ENCODE measurements at places on chromosomes 4 and X. TPM values are rescaled to one million over a fixed set of nuclear protein-coding genes. Genes with fewer than 3 reads are reported as not detected.

ENPP6 gene
- total RNA-seq, result 0.57 TPM

CABS1 gene
- not detected for total RNA-seq

HOPX gene
- 319 TPM for total RNA-seq

ASB9 gene
- total RNA-seq, result 3.4 TPM

- DNase-seq, result no peak
Measured at GRCh38 chrX:37860721-37861120, 13.3 kb upstream of the DYNLT3 start.

KCNIP4 gene
- not detected for total RNA-seq

GRCh38 chrX:115978068-115978467, 192.5 kb upstream of the AGTR2 start:
- DNase-seq, result no peak

DGKK gene
- not detected for total RNA-seq

DNA sequence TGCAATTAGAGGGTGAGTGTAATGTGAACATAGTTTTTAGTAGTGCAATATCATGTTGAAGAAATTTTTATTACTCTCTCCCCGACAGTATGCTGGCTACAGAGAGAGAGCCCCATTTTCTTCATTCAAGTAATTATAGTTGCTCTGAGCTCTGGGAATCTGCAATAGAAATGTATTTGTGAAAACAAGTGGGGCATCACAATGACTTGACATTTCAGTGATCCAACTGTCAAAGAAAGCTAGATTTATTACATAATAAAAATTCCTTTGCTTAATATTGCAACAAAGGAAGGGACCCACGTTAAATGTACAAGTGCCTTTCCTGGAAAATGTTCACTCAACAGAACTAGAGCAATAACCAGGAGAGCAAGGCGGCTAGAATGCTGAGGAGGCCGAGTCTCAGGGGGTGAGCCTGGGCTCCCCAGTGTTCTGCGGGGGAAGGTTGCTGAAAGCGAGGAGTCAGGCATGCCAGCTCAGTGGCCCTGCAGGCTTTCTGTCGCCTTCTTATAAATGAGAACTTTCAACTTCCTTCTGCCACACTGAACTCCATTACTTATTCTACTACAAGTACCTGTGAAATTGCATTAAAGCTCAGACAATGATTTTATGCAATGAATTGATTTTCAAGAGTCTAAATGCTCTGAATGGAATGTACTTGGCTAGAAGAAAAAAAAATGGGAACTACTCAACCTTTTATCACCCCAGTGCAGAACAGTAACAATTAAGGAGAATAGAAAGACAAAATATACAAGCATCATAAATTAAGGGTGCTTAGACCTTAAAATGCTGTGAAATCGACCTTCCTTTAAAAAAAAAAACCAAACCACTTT, 476.4 kb downstream of the AFF2 start:
- no peak for DNase-seq

GRCh38 chr4:3788366-3788660, 22.1 kb downstream of the ADRA2C start:
- DNase-seq, result no peak

DNA sequence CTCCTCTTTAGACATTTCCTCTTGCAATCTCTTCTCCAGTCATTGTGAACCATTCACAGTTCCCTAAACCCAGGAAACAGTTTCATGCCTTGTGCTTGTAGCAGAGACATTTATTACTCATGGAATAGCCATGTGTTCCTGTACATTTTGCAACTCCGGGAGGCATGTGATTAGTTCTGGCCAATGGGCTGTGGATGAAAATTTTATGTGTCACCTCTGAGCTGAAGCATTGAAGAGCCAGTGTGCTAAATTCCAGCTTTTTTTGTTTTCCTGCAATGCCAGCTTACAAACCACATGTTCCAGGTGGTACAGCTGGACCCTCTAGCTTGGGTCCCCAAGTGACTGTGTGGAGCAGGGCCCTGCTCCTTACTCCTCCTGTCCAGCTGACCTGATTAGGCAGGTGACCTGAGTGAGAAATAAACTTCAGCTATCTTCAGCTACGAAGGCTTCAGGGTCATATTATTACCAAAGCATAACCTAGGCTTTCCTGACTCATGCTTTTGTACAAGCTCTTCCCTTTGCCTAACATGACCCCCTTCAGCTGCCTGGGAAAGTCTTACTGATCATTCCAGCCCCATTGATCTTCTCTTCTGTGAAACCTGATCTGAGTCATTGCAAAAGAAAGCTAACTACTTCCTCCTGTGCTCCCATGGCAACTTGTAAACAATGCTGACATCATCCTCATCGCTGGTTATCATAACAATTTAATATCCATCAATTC, 200.4 kb downstream of the PTTG2 start:
- DNase-seq, result no peak

GRCh38 chr4:9996319-9997110, 24.8 kb downstream of the SLC2A9 start:
- DNase-seq, result no peak

DNA sequence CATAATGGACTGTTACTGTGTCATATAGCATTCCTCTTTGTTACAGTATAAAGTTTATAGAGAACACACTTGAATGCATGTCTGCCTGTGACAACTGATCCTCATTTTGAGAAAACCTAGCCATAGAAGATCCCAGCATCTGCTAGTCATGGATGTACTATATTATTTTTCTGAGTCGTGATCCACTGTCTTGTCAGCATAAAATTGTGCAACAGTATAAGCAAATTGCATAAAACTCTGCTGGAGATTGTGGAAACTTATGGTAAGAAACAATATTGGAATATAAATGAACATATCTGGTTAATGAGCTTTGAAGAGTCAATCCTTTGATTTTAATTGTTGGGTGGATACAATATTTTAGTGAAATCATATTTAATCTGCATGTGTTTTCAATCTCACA, 3.6 kb downstream of the NEIL3 start:
- no peak for DNase-seq

- no peak for DNase-seq
Measured at GRCh38 chrX:117508021-117508420, 608.6 kb downstream of the KLHL13 start.

- peak; percentile 2 for DNase-seq
Measured at GRCh38 chr4:26235500-26235899, 85.3 kb upstream of the RBPJ start.

FAM193A gene
- total RNA-seq, result 17.1 TPM

ZNF157 gene
- 0.35 TPM for total RNA-seq

RPL34 gene
- total RNA-seq, result 1,002 TPM

- no peak for DNase-seq
Measured at GRCh38 chr4:120277391-120277790, 210.7 kb upstream of the MAD2L1 start.

GRCh38 chrX:29297171-29297800, 710.0 kb downstream of the IL1RAPL1 start:
- no peak for DNase-seq

DNA sequence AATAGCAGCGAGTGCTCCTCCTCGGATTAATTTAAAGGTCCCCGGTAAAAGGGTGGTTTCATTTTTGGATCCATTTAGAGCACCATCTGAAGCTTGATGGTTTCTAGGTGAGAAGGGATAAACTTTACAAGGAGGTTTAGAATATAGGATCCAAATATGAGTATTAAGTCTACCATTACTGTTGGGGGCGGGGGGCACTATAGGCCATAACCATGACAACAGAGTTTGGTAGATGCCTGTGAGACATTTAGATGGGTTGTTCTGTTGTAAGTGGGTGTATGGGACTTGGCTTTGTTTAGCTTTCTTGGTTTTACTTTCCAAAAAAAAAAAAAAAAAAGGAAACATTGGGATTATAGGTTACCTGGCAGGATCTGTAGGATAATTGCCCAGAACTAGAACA, 92.7 kb downstream of the TENT5D start:
- DNase-seq, result no peak

GRCh38 chr4:151484396-151485102, 75.6 kb downstream of the FHIP1A start:
- no peak for DNase-seq

DNA sequence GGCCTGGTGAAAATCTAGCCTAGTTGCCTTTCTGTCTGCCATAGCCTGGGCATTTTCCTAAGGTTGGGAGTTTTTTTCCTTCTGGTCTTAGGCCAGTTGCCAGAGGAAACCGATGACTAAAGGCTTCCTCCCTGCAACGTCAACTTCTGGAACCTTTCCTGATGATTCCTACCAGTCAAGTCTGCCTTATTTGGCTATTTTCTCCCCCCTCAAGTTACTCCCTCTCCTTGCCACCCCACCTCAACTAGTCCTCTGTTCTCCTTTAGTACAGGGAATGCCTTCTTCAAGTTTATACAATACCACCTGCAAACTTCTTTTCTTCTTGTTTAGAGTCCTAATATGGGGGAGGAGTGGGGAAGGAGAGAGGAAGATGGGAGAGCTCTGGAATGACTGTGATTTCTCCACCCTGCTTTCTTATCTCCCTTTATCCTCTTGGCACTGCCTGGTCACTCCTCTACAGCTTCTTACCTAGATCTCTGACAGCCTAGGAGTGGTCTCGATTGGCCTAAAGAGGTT, 10.6 kb downstream of the MSN start:
- DNase-seq, result no peak

- DNase-seq, result no peak
Measured at GRCh38 chr4:119659576-119659975, 31.0 kb upstream of the PDE5A start.

GRCh38 chrX:46710425-46710824, 48.5 kb downstream of the SLC9A7 start:
- no peak for DNase-seq

NDP gene
- total RNA-seq, result not detected

SSX4B gene
- total RNA-seq, result not detected

AADAT gene
- 1.1 TPM for total RNA-seq

GRCh38 chrX:14864631-14865030, 8.2 kb downstream of the FANCB start:
- DNase-seq, result no peak

F8A1 gene
- 3.2 TPM for total RNA-seq

GRCh38 chr4:183987987-183988392, 82.9 kb downstream of the STOX2 start:
- DNase-seq, result no peak

IQCM gene
- total RNA-seq, result not detected

TMPRSS11F gene
- total RNA-seq, result 15.0 TPM

SOD3 gene
- total RNA-seq, result 5.0 TPM

STPG2 gene
- not detected for total RNA-seq

GRCh38 chr4:135123632-135124031, 922.0 kb upstream of the PABPC4L start:
- DNase-seq, result no peak

- DNase-seq, result no peak
Measured at GRCh38 chr4:139042981-139043460, 27.4 kb downstream of the NOCT start.

MAGEB10 gene
- not detected for total RNA-seq

GRCh38 chr4:48483777-48484493, 792 bp downstream of the SLC10A4 start:
- no peak for DNase-seq

RASGEF1B gene
- 18.9 TPM for total RNA-seq

SHROOM2 gene
- total RNA-seq, result 9.9 TPM

DNA sequence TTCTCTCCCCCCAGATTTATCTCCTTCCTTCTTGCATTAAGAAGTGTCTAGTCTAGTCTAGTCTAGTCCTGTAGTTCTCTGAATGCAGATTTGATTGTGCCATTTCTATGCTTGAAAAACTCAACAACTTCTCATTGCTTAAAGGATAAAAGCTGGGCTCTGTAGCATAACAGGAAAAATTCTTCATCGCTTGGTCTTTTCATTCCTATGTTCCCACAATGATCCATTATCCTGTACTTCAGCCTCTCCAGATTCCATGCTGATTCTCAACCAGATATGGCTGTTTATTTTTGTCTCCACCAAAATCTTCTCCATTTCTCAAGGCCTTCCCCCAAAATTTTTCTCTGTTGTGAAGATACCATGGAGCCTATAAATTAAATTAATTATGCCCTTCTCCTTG, 102.9 kb upstream of the STIM2 start:
- no peak for DNase-seq

DNA sequence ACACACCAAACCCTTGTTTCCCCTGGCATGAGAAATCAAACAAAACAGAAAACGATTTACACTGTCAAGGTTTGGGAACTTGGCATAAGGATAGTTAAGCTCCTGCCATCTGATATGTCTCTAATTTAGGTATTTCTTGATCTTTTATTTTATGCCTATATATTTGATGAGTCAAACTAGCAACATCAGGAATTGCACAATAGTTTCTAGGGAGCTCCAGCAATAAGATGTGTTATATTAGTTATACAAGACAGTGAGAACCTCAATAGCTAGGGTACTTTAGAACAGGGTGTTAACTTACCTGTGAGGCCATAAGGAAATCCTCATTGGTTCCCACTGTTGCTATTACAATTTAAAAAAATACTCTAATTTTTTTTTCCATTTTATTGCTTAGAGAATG, 474.2 kb downstream of the GBA3 start:
- no peak for DNase-seq

ADH5 gene
- total RNA-seq, result 183 TPM

Measured in esophagus squamous epithelium (tissue), 5 donors.